ENCODE measurements at places on chromosomes 16 and 17. TPM values are rescaled to one million over a fixed set of nuclear protein-coding genes. Genes with fewer than 3 reads are reported as not detected.

TLCD3B gene
- polyA plus RNA-seq = 0.70 TPM

ACSM2A gene
- polyA plus RNA-seq = 0.19 TPM

LPO gene
- polyA plus RNA-seq = 0.05 TPM

CDIPT gene
- polyA plus RNA-seq = 94.2 TPM

SOX8 gene
- 2.8 TPM for polyA plus RNA-seq

CMIP gene
- 30.5 TPM for polyA plus RNA-seq

CTRL gene
- polyA plus RNA-seq = 3.2 TPM

RNF43 gene
- polyA plus RNA-seq = 47.3 TPM

DNA sequence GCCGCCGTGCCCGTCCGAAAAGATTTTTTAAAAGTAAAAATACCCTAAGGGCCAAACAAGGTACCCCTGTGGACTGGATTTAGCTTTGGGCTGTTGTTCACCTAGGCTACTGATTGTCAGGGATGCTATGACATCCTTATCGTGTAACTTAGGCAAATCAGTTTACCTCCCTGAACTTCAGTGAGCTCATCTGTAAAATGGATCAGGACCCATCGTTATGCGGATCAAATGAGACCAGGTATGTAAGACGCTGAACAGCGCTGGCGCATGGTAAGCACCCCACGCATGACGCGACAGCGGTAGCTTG lies 658 bp upstream of the ZNF771 start:
- DNase-seq = no peak

- no peak for DNase-seq
Measured at GRCh38 chr16:59748531-59748930, 1014.4 kb upstream of the GOT2 start.

- no peak for DNase-seq
Measured at GRCh38 chr17:62891659-62892058, 74.4 kb upstream of the TANC2 start.

DNA sequence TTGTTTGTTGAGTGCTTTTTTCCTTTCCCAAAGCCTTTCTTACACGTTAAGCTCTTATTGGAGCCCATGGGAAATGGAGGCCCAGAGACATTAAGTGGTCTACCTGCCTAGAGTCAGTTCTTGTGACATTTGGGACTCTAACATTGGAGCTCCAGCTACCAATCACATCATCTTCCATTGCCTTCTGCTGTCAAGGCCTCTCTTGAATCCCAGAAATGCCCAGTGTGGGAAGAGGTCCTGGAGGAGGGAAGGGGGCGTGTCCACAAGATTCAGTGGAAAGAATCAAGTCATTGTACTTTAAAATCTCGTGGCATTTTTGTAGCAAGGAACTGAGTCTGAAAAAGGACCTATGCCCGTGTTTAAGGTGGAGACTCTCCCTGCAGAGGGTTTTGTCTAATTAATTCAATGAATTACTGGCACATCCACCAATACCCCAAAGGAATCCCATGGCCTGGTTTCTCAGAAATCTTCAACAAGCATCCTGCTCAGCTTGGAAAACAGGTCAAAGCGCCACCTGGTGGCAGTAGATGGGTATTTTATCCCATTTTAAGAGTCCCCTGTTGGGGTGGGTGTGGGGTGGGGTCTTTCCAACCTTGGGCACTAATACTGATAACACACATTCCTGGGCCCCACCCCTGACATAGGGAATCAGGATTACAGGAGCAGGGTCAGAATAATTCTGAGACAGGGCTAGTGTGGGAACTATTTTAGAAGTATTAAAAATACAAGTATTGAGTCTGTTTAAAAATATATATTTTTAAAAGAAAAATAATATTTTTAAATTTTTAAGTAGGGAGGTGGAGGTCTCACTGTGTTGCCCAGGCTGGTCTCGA lies 24.6 kb downstream of the GPT2 start:
- no peak for DNase-seq

GRCh38 chr17:77400445-77400870 lies 259.7 kb downstream of the SEC14L1 start:
- DNase-seq = no peak

DNA sequence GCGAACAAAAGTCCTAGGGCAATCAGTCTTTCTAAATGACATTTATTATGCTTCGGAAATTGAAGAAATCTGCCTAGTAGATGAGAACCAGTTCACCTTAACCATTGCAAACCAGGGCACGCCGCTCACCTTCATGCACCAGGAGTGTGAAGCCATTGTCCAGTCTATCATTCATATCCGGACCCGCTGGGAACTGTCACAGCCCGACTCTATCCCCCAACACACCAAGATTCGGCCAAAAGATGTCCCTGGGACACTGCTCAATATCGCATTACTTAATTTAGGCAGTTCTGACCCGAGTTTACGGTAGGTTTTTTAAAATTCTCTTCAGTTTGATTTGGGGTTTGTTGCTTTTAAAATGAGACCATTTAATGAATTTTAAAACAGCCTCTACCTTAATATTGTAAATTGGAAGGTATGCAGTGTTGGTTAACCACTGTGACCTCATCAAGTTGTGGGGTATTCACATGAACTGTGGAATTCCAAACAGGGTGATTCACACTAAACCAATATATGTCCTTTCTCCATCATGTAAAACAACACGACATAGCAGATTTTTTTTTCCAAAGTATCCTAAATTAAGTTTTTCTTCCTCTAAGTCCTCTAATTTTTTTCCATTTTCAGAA lies 6.2 kb upstream of the EVI2A start:
- DNase-seq = no peak

- DNase-seq = no peak
Measured at GRCh38 chr17:45918241-45918745, 23.9 kb downstream of the MAPT start.

- DNase-seq = no peak
Measured at GRCh38 chr17:78342449-78343186, 17.3 kb downstream of the SOCS3 start.

GRCh38 chr17:63774141-63774968 lies at the start of gene DDX42:
Gene DDX42 (plus strand): TSS chr17:63774170. CDS start chr17:63787050, 12,880 bp downstream.
- peak; percentile 50 for DNase-seq

DNA sequence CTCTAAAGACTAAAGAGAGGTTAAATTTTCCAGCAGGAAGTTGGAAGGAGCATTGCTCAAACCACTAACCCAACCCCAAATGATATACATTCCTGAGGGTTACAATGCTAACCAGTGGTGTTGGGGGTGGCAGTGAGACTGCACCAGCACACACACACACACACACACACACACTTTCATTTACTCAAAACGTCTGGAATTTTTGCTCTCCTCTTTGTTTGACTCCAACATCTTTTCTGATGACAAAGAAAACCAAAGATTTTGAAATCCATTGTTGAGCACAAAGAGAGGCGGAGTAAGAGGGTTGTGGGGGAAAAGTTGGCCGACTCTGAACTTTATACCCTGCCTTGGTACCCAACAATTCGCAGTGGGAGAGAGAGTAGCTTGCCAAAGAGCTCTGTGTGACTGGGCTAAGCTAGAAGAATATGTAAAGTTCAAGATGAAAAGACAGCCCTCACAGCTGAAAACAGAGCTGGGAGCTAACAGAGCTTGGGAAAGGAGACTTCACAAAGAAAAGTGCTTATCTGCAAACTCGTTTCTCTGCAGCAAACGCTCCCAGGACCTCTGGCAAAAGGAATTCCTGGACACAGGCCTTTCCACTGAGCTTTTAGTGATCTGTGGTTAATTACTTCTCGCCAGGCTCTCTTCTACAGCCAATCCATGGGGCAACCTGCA lies 426.0 kb upstream of the CDH11 start:
- DNase-seq = peak; percentile 60

DNA sequence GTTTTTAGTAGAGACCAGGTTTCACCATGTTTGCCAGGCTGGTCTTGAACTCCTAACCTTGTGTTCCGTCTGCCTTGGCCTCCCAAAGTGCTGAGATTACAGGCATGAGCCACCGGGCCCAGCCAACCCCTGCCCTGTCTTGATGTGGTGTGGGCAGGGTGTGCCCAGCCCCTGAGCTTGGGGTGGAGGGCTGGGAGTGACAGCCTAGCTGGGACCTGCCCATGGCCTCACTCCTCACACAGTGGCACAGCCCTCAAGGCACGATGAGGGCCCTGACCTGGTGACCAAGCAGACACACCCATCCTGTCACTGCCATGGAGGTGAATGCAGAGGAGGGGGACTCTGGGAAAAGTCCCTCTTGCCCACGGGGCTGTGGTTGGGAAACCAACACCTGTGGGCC lies 3.0 kb downstream of the IL32 start:
- no peak for DNase-seq

GRCh38 chr17:18920911-18921441 lies 31.0 kb upstream of the SLC5A10 start:
- no peak for DNase-seq

- DNase-seq = peak; percentile 83
Measured at GRCh38 chr17:57810721-57811637, 38.9 kb downstream of the MRPS23 start.

DNA sequence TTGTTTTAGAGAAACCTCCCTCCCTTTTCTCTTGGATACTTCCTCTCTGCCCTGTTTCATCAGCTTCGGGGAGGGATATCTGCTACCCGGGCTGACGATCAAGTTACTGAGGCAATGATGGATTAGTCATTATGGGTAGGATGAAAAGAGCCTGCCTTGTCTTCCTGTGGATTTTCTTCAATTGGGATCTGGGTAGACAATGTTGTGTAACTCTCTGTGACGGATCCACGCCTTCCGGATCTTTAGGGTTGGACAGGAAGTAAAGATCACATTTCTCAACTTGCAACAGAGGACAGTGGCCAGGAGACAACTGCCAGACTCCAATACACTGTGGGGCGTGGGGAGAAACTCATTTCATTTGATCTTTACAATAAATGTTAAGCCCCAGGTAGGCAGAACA lies 11.3 kb upstream of the CHST6 start:
- DNase-seq = no peak

GRCh38 chr17:62804025-62804424 lies 4.1 kb downstream of the MARCHF10 start:
- DNase-seq = no peak

DNA sequence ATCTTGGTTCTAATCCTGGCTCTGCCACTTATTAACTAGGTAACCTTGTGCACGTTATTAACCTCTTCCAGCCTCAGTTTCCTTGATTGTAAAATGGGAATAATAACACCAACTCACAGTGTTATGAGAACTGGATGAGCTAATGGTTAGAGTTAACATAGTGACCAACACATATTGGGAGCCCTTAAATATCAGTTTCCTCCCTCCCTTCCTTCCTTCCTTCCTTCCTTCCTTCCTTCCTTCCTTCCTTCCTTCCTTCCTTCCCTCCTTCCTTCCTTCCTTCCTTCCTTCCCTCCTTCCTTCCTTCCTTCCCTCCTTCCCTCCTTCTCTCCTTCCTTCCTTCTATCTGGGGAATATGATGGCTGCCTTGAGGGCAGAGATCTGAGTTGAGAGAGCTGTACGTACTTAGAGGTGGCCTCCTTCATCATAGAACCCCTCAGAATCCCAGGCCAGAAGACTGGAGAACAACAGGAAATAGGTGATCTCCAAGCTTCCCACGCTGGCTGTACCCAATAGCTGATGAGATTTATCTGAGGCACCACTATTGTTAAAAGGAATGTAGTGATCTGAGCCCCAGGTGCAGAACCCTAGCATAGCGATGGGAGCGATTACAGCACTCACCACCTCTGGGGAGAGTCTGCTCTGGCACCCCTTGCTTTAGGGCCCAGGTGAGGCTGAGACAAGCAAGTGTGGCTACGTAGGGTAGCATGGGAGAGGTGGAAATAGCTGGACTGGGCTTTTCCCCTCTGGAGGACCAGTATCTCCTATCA lies 26.2 kb downstream of the CCR7 start:
- DNase-seq = no peak

DNA sequence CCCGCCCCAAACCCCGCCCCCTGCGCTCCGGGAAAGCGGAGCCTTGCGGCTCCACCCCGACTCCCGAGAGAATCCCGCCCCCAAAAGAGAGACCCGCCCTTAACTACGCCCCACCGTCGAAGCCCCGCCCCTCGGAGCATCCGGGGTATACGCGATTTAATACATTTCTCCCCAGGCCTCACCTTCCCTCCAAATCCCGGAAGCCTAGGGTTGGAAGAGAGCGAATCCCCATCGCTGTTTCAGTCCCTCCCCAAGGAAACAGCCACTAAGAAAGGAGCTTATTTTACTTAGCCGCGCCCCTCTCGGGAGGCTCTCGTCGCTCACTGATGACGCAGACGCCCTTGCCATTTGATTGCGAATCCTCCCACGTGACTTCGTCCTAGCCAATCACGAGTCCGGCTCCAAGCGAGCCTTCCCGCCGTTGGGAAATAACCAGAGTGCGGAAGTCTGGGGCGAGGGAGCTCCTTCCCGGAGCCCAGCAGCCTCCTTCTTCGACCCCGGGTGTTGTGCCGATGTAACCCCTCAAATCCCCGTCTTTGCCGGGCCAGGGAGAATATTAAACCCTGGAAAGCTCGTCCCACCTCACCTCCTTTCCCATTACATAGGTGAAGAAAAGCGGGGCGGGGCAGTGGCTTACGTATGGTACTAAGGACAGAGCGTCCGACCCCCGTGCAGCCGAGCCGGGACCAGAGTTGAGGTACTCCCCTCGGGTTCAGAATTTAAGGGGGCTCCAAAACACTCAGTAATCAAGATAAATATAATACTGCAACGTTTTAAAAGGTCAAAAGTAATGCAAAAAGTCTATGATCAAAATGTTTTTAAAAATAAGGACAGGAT lies 461 bp upstream of the FDXR start:
- peak; percentile 99 for DNase-seq

- DNase-seq = no peak
Measured at GRCh38 chr16:89048871-89049422, 44.7 kb upstream of the ACSF3 start.

DNA sequence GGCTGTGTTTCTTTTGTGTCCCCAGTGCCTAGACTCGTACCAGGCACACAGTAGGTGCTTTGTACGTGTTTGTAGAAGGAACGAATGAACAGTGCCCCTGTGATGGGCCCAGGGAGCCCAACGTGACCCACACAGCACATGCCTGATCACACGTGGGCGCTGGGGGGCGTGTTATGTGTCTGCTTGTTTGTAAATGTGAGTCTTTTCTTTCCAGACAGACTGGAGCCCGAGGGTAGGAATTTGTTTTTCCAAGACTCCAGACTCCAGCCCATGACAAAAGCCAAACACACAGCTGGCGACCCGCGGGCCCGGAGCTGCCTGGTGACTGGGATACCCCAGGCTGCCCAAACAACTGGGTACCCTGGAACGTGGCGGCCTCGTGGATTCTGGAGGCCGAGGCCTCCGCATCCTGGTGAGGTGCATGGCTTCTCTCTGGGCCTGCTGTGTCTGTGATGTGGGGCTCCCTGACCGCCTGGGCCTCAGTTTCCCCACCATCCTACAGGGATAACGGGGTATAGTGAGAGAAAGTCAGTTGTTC lies 14.9 kb upstream of the CBFA2T3 start:
- DNase-seq = no peak

DNA sequence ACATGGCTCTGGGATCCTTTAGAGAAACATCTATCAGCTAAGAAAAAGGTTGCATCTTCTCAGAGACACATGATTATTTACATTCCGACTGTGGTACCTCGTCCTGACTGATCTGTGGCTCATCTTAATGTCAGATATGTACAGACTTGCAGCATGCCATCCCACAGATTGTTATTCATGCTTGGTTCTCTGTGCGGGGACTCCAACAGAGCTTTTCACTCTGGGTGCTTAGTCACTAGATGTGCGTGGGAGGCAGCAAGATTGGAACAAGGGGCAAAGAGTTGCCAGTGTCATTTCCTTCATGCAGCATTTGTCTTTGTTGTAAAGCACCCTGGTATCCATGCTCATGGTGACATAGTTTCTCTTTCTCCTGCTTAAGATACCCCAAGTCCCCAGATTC lies 179.1 kb upstream of the CACNG5 start:
- DNase-seq = no peak

- no peak for DNase-seq
Measured at GRCh38 chr16:912684-913613, 57.8 kb downstream of the LMF1 start.

GRCh38 chr17:16272111-16272840 lies 55.3 kb downstream of the PIGL start:
- DNase-seq = no peak

- no peak for DNase-seq
Measured at GRCh38 chr17:78947235-78948149, 22.3 kb upstream of the TIMP2 start.
